Endothelial cell (in vitro differentiated cells): ENCODE measurements at places on chromosomes 3 and 15.

DNA sequence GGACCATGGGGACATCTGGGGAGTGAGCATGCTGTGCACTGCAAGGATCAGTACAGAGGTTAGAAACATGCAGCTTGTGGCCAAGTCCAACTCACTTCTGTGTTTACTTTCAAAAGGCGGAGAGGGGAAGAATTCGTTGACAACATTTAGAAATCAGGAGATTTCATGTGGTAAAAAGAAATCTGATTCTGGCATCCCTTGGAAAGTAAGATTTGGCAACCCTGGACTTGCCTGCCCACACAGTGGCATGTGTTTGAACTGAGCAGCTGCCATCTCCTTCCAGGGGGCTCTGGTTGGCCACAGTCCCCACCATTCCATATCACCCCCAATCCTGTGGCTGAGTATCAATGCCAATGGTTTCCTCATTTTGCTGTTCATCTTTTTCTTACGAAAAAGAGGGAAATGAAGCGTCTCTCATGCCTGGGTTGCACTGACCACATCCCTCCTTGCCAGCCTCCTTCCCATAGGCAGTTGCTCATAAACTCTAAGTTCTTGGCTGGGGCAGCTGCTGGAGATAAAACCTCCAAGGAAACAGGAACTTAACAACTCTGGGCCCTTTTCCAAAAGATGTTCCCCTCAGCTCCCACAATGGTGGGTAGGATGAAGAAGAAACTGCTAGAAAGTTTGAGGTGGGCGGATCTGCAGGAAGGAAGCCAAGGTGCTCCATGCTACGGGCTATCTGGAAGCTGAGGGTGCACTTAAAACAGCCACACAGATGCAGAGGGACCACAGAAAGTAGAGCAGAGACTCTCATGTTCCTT lies 29.2 kb downstream of the SLC6A11 start:
- DNase-seq: no peak

GRCh38 chr15:87781959-87782625 lies 474.4 kb downstream of the NTRK3 start:
- no peak for DNase-seq

DNA sequence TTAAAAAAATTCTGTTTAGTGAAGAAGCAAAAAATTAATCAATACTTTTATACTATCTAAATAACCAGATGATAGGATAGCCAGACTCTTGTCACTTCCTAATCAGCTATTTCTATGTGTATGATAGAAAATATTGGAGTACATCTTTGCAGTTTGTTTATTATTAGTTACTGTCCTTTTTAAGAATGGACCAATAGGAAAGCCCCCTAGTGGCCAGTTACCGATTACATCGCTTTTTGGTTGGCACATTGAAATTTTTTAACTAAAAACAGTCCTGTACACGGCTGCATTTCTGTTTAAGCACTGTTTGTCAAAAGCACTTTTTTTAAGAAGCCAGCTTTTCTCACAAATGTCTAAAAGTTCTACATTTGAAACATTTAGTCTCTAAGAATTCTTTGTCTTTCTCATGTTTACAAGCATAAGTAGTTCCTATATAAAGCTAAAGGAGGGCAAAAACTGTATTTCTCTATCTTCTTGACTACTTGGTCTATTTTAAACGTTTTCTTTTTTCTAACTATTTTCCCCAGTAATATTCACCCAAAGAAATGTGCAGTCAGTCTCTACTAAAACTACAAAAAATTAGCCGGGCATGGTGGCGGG lies 253.2 kb upstream of the LRTM1 start:
- peak; percentile 27 for DNase-seq

DNA sequence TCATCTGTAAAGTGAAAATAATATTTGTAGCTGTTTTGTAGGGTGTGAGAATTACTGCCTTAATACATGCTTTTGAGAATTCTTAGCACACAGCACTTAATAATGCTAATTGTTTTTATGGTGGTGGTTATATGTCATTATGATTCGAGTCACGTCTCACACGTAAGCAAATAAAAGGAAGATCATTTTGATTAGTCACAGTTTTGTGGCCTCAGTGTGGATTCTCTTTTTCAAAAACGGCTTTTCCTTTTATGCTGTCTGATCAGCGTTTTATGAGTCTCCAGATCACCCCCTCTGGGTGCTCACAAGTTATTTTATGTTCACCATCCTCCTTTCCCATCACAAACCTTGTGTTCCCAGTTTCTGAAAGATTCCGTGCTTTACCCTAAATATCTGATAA lies 255.6 kb upstream of the CNTN4 start:
- DNase-seq: no peak

DNA sequence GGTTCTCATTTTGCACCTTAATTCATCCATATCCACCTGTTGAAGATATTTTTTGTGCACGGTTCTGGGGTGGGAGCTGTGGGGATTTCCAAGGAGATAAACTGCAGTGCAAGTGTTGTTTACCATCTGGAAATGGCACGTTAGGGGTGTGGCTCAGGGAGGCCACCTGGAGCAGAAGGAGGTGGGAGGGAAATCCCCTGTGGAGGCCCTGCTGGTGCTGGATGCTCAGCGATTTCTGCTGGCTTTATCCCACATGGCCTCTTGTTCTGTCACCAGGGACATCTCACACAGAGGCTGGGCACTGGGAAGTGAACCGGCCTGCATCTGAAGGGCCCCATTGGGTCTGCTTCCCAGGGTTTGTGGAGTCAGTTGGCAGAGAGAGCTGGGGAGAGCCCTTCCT lies 24.3 kb downstream of the TRPM1 start:
- no peak for DNase-seq

DNA sequence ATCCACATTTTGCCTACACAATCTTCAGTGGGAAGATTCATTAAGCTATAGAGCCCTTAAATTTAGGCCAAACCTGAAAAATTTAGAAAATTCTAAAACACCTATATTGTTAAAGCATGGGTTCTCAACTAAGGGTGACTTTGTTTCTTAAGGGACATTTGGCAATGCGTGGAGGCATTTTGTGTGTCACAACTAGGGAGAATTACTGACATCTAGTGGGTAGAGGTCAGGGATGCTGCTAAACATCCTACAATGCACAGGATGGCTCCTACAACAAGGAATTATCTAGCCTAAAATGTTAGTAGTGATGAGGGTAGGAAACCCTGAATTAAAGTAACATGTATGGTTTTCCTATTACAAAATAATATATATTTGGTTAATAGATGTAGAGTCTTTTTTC lies 55.8 kb downstream of the TBC1D5 start:
- peak; percentile 8 for DNase-seq

GRCh38 chr3:44206862-44207652 lies 34.6 kb upstream of the TOPAZ1 start:
- DNase-seq: no peak

- no peak for DNase-seq
These were observed 441.7 kb upstream of the NR2F2 start for GRCh38 chr15:95888762-95889161.
